HT-29 (cell line): ENCODE measurements at places on chromosomes 2 and 18. TPM values are rescaled to one million over a fixed set of nuclear protein-coding genes. Genes with fewer than 3 reads are reported as not detected.

DNA sequence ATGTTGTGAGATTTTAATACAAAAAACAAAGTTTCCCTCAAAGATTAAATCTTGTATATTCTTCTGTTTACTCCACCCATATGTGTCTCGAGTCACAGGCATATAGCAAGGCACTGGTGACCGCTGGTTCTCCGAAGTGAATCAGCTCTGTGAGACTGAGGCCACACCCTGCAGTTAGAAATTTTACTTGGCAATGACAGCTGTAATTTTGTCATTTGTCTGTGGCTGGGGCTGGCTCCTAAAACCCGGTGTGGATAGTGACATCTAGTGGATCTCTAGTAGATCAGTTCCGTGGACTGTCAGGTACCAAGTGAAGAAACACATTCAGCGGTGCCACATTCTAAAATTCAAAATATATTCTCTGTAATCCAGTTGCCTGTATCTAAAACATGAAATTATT is 278.0 kb downstream of the NEDD4L start:
- DNase-seq: peak; percentile 69

DNA sequence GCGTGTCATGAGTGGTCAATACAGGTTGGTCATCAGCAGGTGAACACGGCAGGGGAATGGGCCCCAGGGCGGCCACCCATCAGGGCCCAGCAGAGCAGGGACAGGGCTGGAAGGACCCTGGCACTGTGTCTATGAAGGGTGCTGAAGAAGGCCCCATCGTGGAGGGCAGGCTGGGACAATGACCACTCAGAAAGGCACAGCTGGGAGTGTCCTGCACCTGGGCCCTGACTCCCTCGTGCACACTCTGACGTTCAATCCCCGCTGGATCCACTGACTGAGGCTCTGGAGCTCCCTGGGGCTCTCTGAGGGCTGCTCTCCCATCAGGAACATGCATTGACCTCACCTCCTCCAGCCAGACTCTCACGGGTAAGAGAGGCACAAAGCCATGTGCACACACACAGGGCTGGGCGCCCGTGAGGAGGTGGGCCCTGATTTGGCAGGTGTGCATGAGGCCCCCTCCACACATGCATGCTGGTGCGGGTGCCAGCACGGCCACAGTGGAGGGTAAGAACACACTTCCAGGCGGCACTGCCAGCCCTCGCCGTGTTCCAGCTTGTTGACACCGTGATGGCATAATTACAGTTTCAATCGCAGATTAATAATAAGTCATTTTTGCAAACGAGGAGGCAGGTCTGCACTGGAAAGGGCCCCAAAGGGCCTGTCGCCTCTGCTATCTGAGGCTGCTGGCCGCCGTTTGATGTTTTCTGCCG is 58.5 kb downstream of the SMAD7 start:
- no peak for DNase-seq

- no peak for DNase-seq
Observed at GRCh38 chr2:227506456-227506855, 34.5 kb downstream of the AGFG1 start.

DNA sequence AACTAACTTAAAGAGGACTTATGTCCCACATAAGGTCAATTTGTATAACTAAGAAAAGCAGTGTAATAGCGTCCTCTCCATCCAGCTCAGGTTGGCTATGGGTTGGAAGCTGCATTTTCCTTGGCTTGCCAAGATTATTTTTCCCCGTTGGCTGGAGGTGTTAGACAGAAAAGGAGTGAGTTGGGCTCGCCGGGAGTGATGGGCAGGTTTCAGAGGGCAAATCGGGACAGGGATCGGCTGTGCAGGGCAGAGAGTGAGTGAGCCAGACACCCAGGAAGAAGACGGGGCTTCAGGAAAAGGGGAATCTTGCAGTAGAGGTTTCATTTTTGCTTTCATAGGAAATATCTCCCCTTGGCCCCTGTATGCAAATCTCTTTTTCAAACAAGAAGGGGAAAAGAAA is 41.5 kb upstream of the MAP3K20 start:
- DNase-seq: no peak

- DNase-seq: no peak
Observed at GRCh38 chr2:9807056-9807455, 36.2 kb upstream of the TAF1B start.

- no peak for DNase-seq
Observed at GRCh38 chr18:58609536-58609993, 19.3 kb downstream of the ALPK2 start.

DNA sequence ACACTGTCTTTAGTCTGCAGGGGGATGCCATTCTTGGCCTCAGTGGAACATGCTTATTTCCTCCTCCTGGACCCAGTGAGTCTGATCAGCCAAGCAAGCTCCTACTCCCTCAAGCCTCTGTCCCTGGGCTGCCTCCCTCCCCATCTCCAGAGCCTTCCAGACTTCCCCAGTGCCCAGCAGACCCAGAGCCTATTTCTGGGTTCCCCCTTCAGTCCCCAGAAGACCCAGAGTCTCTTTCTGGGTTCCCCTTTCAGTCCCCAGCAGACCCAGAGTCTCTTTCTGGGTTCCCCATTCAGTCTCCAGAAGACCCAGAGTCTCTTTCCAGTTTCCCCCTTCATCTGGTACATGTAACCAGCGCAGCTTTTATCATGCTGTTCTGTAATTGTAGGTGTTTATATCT is 17.0 kb upstream of the PKDCC start:
- no peak for DNase-seq

- no peak for DNase-seq
Observed at GRCh38 chr2:181073896-181074295, 93.5 kb downstream of the UBE2E3 start.

- DNase-seq: no peak
Observed at GRCh38 chr2:217553202-217553601, 449.6 kb downstream of the TNS1 start.

GRCh38 chr2:27123302-27124150 is at the start of gene ABHD1:
Gene ABHD1, plus strand, starts transcription at chr2:27123815. Its CDS starts 134 bp downstream, at chr2:27123949.
- DNase-seq: no peak

- no peak for DNase-seq
Observed at GRCh38 chr2:134482131-134482723, 228.4 kb downstream of the MGAT5 start.

DNA sequence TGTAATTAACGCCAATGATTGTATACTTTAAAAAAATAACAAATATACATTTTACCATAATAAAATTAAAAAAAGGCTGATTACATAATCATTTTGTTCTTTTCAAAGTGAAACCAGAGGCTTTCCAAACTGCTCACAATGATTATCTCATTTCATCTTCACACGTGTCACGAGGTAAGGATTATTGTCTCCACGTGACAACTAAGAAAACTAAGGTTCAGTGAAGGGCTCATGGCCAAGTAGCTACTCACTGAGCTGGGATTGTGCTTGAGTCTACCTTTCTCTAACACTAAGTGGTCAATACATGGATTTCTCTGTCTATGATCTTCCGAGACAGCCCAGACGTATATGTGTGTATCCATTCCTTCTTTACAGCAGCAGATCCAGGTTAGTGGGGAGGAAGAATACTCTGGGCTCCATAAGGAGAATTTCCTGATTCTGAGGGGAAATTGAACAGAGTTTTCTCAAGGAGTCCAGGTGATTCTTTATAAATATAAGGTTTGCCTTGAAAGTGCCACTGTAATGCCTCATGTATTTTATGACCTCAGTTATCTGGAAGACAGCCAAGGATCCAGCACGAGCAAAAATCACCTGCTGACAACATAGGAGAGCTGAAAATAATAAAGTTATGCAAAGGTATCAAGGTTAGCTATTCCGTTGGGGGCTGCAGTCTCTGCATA is 25.6 kb upstream of the ACSL3 start:
- DNase-seq: peak; percentile 51

GRCh38 chr2:215775106-215775505 is 238.2 kb downstream of the MREG start:
- no peak for DNase-seq

GRCh38 chr2:112869258-112869842 is 32.8 kb upstream of the IL1B start:
- DNase-seq: peak; percentile 99

DNA sequence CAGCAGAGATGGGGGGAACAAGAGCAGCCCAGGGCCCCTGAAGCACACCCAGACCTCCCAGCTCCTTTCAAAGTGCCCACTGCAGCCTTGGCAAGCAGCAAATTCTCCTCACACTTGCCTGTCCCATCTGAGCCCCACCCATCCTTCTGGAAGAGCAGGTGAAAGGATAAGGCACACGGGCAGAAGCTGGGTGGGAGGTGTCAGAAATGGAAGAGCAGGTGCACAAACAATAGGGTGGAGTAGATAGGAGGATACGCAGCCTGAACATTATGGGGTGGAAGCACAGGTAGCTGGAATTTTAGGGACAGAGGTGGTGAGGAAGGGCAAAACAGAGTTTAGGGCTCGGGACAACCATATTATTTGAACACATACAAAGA is 69.2 kb downstream of the TNS1 start:
- peak; percentile 16 for DNase-seq

DNA sequence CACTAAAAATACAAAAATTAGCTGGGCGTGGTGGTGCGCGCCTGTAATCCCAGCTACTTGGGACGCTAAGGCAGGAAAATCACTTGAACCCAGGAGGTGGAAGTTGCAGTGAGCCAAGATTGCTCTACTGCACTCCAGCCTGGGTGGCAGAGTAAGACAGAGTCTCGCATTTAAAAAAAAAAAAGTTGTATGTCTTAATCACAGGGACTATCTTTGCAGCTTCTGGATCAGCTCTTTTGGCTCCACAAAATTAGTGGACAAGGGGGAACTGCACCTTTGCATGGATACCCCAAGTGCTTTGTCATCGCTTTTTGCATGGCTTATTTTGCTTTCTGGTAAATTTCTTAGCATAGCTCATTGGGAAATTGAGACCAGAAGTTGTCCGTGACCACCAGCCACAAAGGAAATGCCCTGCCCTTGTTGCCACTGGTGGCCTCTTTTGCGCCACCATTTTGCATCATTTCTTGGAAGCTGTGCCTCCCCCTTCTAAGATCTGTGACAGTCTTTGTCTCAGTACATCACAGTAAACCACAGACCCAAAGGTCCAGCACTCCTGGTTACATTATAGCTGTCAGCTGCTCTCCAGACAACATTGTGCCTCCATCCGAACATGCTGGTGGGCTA is 43.9 kb upstream of the PCBP1 start:
- no peak for DNase-seq

DNA sequence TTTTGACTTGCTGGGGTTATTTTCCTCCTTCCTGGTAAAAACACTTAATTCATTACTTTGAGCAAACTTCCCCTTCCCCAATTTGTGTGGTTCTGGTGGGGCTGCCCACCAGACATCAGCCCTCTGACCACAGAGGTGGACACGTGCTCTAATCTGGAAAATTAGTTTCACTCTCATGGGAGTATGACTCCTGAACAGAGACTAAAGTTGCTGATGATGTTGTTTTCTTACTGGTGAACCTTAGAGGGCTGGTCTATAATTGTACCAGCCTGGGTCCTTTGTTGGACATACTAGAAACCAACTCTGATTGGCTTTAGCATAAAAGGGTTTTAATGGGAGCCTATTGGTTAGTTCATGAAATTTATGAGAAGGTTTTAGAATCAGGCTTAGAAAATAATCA is 54.1 kb upstream of the ACYP2 start:
- no peak for DNase-seq

DNA sequence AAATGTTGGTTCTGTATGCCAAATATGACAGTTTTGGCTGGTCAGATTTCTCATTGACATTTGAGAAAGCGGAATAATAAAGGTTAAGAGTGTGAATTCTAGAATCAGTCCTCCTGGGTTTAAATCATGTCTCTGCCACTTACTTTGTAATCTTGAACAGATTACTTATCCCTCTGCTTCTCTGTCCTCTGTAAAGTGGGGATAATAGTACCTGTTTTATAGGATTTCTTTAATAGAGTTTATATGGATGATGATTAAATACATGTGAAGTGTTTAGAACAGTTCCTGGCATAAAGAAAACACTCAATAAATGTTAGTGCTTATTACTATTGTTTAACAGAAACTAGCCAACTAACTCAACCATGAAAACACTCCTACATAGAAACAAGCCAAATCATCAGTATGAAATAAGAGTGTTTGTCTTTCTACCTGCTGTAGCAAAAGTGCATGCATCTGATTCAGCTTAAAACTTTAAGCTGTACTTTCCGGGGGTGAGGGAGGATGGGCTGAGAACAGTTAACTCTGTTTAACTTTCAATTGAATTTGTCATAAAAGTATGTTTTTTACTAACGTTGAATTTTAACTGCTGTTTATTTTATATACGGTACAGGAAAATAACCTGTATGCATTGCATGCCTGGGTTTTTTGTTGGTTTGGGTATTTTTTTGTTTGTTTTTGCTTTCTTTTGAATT is 6.8 kb downstream of the HTR2B start:
- no peak for DNase-seq

GRCh38 chr18:21472741-21473140 is 127.8 kb downstream of the ESCO1 start:
- no peak for DNase-seq

GRCh38 chr18:25223211-25223610 is 128.8 kb downstream of the ZNF521 start:
- DNase-seq: no peak

- no peak for DNase-seq
Observed at GRCh38 chr2:222706616-222707015, 35.2 kb downstream of the MOGAT1 start.

GRCh38 chr2:204251158-204251997 is 293.9 kb upstream of the PARD3B start:
- DNase-seq: no peak

GRCh38 chr2:54574107-54574859 is 118.2 kb downstream of the SPTBN1 start:
- peak; percentile 66 for DNase-seq

DNA sequence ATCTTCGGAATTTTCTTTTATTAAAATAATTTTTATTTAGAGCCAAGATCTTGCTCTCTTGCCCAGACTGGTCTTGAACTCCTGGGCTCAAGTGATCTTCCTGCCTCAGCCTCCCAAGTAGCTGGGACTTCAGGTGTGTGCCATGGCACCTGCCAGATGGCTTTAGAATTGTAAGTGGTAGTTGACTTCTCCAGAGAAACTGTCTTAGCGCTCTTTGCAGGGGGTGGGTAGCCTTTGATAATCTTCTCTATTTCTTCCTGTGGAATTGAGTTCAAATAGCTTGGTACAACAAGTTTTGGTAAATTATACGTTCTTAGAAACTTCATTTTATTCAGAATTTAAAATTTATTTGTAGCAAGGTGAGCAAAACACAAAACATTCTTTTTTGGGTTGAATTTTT is 113.3 kb downstream of the LDLRAD4 start:
- DNase-seq: no peak

- DNase-seq: peak; percentile 3
Observed at GRCh38 chr2:85662899-85663593, 5.0 kb downstream of the SFTPB start.

Gene SMAD4
- 6.7 and 7.2 TPM in 2 replicates for total RNA-seq

Gene PLA2R1
- total RNA-seq: 9.3 and 12.2 TPM in 2 replicates

Gene DTNA
- total RNA-seq: 0.18 TPM in 1 of 2 replicates, not detected in the other

Gene UGT1A5
- 3.1 and 3.5 TPM in 2 replicates for total RNA-seq

Gene PJVK
- total RNA-seq: 0.23 and 0.26 TPM in 2 replicates

Gene ALLC
- not detected in 2 replicates for total RNA-seq

Gene SALL3
- total RNA-seq: not detected in 2 replicates
